ENCODE measurements at places on chromosomes 2 and 18.

DNA sequence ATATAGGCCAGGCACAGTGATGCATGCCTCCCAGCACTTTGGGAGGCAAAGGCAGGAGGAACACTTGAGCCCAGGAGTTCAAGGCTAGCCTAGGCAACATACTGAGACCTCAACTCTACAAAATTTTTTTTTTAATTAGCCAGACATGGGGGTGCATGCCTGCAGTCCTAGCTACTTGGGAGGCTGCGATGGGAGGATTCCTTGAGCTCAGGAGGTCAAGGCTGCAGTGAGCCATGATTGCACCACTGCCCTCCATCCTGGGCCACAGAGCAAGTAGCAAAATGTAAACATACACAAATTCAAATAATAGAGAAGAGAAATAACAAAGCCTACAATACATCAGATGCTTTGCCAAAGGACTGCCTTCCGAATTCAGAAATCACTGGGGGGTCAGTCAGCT is 7.0 kb upstream of the SP3 start:
- no peak for DNase-seq

GRCh38 chr2:199911877-199912161 is 726 bp downstream of the C2orf69 start:
- no peak for DNase-seq

GRCh38 chr2:102267774-102268173 is 43.6 kb upstream of the IL1RL1 start:
- DNase-seq: no peak

DNA sequence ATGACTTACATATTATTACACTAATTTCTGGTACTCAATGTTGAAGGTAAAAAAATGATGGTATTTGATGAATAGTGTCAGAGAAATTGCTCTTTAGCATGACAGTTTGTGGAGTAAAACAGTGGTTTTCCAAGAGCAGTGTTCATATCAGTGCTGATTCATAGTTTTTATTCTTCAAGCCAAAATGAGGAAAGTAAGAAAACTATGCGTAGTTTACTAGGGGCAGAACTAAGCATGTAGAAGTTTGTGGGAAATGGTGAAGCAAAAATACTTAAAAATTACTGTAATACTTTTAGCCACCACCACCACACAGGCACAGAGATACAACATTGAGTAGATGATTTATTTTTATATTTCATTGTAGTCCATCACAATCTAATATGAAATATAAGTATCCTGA is 137.3 kb downstream of the ZNF804A start:
- no peak for DNase-seq

- DNase-seq: no peak
Observed at GRCh38 chr2:152564754-152565551, 152.3 kb downstream of the PRPF40A start.

GRCh38 chr2:144459286-144459685 is 60.6 kb downstream of the ZEB2 start:
- DNase-seq: no peak

GRCh38 chr18:23225503-23225902 is 90.2 kb downstream of the CABLES1 start:
- no peak for DNase-seq

DNA sequence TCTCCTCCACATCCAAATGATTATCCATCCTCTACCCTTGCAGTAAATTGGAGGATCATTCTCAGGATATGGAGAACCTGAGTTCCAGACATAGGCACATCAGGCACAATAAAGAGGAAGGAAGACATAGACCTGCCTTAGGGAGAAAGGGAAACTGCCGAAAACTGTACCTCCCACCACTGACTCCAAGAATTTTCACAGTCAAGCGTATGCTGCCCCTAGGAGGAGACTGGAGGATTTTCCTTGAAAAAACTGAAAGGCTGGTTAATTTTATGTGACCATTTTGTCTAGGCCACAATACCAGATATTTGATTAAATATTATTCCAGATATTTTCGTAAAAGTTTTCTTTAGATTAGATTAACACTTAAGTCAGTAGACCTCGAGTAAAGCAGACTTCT is 638.5 kb upstream of the PKDCC start:
- DNase-seq: no peak

DNA sequence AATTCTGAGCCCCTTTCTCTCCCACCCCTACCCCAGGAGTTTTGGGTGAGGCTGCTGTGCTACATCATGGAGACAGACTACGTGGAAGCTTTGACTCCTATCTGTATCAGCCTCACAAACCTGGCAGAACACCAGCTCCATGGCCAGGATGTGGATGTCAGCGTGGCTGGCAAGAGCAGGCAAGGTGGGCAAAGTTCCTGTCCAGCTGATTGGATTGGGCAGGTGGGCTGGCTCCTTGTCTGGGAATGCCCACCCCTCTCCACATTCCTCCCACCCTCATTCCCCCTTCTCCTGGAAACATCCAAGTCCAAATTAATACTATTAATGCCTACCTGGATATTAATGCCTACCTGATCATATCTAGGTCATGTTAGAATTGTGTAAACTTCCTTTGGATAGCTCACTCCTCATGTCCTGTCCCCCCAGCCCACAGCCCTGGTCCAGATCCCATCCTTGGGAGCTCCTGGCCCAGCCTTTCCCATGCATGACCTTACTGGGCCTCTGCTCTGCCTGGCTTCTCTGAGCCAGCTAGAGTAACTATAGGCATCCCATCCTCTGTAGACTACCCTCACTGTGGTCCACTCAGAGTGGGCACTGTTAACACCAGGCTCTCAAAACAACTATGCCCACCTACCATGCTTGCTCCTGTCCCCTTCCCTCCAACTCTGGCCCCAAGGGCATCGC is 24.1 kb downstream of the MROH2A start:
- no peak for DNase-seq

- DNase-seq: no peak
Observed at GRCh38 chr18:36200354-36200771, 13.1 kb downstream of the MOCOS start.

- no peak for DNase-seq
Observed at GRCh38 chr2:132782176-132782783, 112.3 kb upstream of the LYPD1 start.

DNA sequence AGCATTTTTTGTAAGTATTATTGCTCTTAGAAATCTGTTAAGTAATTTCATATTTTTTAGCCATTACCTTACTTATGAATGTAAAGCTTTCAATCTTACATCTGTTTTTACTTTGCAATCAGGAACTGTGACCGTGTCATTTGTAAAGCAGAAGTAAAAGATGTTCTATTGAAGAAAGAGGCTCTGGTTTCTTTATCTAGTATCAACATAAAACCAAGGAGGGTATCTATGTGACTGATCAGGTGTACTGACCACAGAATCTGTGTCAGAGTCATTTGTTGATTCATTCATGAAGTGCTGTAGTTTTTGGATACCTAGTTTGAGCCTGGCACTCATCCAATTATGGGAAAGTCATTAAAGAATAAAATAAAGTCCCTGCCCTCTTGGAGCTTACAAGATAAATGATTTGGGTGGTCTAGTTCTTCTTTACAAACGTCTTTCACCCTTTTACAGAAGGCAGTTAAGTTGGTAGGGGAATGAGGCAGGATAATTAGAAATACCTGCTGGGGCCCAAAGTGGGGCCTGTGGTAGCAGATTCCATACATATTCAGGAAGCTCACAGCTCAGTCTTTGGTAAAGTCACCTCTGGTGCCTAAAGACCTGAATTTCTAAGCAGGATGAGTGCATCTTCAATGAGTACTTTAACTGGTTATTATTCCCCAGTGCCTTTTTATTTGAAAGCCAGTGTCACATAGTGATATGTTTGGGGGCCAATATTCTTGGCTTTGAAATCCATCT is 260.6 kb upstream of the NT5C1B start:
- DNase-seq: no peak

- DNase-seq: no peak
Observed at GRCh38 chr2:165536851-165537499, 67.5 kb downstream of the CSRNP3 start.

GRCh38 chr18:43141208-43141607 is 25.7 kb upstream of the RIT2 start:
- DNase-seq: no peak

- DNase-seq: no peak
Observed at GRCh38 chr18:61471541-61471940, 138.3 kb downstream of the CDH20 start.

GRCh38 chr18:62450175-62450545 is 72.7 kb upstream of the ZCCHC2 start:
- no peak for DNase-seq

DNA sequence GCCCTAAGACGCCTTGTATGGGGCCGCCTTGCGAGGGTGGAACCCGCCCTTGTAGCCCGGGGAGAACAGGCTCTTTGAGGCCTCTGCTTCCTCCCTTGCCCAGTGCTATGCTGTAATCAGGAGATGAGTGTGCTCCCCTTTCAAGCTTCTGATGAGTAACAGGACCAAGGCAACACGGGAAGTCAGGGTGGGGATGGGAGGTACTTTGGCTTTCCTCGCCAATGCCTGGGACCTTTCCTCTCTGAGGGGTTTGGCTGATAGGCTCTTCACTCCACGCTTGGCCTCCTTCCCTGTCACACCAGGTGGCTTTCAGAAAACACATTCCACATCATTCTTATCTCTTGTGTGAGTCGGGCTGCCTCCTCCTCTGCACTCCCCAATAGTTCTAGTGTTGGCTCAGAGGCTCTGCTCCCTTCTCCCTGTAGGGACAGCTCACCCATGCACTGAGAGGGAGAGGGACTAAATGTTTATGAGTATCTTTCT is 223.7 kb upstream of the TRIB2 start:
- no peak for DNase-seq

Measured in brain pericyte (primary cell).